ENCODE measurements at places on chromosomes 13 and 19. TPM values are rescaled to one million over a fixed set of nuclear protein-coding genes. Genes with fewer than 3 reads are reported as not detected.
A peak's percentile ranks its signal among the peaks of the same experiment; 100 is the strongest.

ZNF284 gene
- total RNA-seq: 1.9 TPM

TMC4 gene
- total RNA-seq: 4.4 TPM

ZNF91 gene
- 82.4 TPM for total RNA-seq

ALKBH7 gene
- total RNA-seq: 71.2 TPM

RGL3 gene
- total RNA-seq: 17.9 TPM

ZNF541 gene
- not detected for total RNA-seq

CGB3 gene
- not detected for total RNA-seq

FFAR3 gene
- not detected for total RNA-seq

CKM gene
- total RNA-seq: not detected

TICAM1 gene
- total RNA-seq: 5.5 TPM

GRCh38 chr13:29428310-29429181 is 166.9 kb downstream of the SLC7A1 start:
- no peaks in the 10 kb centered on the region for H3K4me1 ChIP-seq
- H3K36me3 ChIP-seq: no peaks in the 10 kb centered on the region
- no peaks in the 10 kb centered on the region for H3K27me3 ChIP-seq
- peak overlapping the region; percentile 45 for H3K4me3 ChIP-seq

- H3K27me3 ChIP-seq: no peaks in the 10 kb centered on the region
- H3K4me3 ChIP-seq: no peak overlapping the region
- H3K36me3 ChIP-seq: no peaks in the 10 kb centered on the region
- no peak for DNase-seq
- no peak overlapping the region for H3K27ac ChIP-seq
- no peaks in the 10 kb centered on the region for H3K4me1 ChIP-seq
These were observed 134.0 kb downstream of the MAB21L1 start for GRCh38 chr13:35342440-35342839.

GRCh38 chr13:107379407-107380155 is 811.6 kb upstream of the ARGLU1 start:
- no peak overlapping the region for H3K4me3 ChIP-seq
- no peak for DNase-seq
- no peaks in the 10 kb centered on the region for H3K36me3 ChIP-seq
- H3K4me1 ChIP-seq: peaks cover 13% of the 10 kb centered on the region
- H3K27me3 ChIP-seq: no peaks in the 10 kb centered on the region
- no peak overlapping the region for H3K27ac ChIP-seq

- no peaks in the 10 kb centered on the region for H3K36me3 ChIP-seq
- H3K4me3 ChIP-seq: no peak overlapping the region
- no peaks in the 10 kb centered on the region for H3K27me3 ChIP-seq
- no peak for DNase-seq
- H3K27ac ChIP-seq: no peak overlapping the region
These were observed 142.1 kb downstream of the GPC6 start for GRCh38 chr13:93368718-93369117.

DNA sequence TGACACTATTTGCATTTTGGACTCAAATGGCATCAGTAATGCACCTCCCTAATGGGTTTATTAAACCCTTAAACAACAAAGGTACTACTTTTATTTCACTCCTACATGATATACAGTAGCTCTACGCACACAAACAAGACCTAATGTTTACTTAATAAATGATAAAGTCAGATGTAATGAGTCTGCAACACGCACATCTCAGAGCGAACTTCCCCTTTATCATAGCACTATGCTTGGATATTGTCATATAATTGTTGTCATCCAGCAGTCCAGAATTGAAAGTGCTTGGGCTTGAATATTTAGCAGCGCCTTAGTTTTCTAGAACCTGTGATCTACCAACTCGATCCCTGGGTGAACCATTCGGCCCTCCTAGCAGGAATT is 772 bp downstream of the PARP4 start:
- H3K27me3 ChIP-seq: no peaks in the 10 kb centered on the region
- no peak for DNase-seq
- H3K4me3 ChIP-seq: peak overlapping the region; percentile 53
- H3K27ac ChIP-seq: peak overlapping the region; percentile 85
- no peaks in the 10 kb centered on the region for H3K4me1 ChIP-seq
- H3K36me3 ChIP-seq: no peaks in the 10 kb centered on the region

- H3K36me3 ChIP-seq: no peaks in the 10 kb centered on the region
- no peak overlapping the region for H3K4me3 ChIP-seq
- H3K4me1 ChIP-seq: peaks cover 47% of the 10 kb centered on the region
- DNase-seq: no peak
- H3K27ac ChIP-seq: no peak overlapping the region
- H3K27me3 ChIP-seq: no peaks in the 10 kb centered on the region
These were observed 18.3 kb downstream of the ARID3A start for GRCh38 chr19:944171-944567.

GRCh38 chr19:54662730-54663129 is at the start of gene LILRB4:
Gene LILRB4 (plus strand): TSS chr19:54662985. CDS start chr19:54663034, 49 bp downstream.
- no peak for DNase-seq
- H3K27ac ChIP-seq: no peak within 1 kb of the TSS
- no peaks in the 10 kb centered on the region for H3K36me3 ChIP-seq

DNA sequence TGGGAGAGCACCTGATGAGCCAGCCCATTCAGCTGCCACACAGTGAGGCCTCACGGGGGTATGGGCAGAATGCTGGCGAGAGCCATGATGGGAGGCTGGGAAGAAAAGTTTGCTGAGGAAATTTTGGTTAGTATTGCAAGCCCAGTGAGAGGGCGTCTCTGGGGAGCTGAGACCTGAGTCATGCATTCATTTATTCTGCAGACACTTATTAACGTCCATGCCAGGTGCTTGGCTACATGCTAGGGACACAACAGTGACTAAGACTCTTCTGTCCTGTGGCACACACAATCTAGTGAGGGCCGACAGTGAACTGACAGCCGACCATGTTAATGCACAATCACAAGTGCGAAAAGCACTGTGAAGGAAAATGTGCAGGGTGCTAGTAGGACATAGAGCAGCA is 27.2 kb downstream of the WDR62 start:
- no peaks in the 10 kb centered on the region for H3K4me1 ChIP-seq
- no peak overlapping the region for H3K27ac ChIP-seq
- no peak overlapping the region for H3K4me3 ChIP-seq
- no peaks in the 10 kb centered on the region for H3K27me3 ChIP-seq

DNA sequence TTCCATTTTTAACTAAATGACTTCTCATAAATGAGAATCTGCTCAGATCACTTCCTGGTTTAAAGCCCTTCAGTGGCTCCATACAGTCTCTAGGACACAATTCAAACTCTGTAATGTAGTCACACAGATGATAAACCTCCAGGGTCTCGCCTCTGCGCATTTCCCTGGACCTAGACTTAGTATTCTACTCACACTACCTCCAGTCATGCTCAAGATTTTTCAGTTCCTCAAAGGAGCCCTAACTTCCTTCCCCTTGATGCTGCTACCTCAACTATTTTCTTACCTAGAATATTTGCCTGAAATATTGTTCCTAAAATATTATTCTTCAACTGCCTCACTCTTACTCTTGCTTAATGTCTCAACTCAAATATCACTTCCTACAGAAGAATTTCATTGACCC is 86.7 kb upstream of the TPP2 start:
- H3K4me3 ChIP-seq: no peak overlapping the region
- H3K36me3 ChIP-seq: no peaks in the 10 kb centered on the region
- no peaks in the 10 kb centered on the region for H3K4me1 ChIP-seq
- no peak overlapping the region for H3K27ac ChIP-seq

- DNase-seq: no peak
- H3K36me3 ChIP-seq: no peaks in the 10 kb centered on the region
- H3K27me3 ChIP-seq: no peaks in the 10 kb centered on the region
These were observed 24.6 kb downstream of the CDADC1 start for GRCh38 chr13:49272296-49272695.

- peak overlapping the region; percentile 99 for H3K27ac ChIP-seq
- no peaks in the 10 kb centered on the region for H3K36me3 ChIP-seq
- H3K4me3 ChIP-seq: peak overlapping the region; percentile 40
These were observed 112.6 kb downstream of the KCNRG start for GRCh38 chr13:50127726-50128291.

- H3K4me1 ChIP-seq: no peaks in the 10 kb centered on the region
- no peaks in the 10 kb centered on the region for H3K36me3 ChIP-seq
- DNase-seq: no peak
These were observed 660.4 kb downstream of the SLITRK1 start for GRCh38 chr13:83221813-83222241.

DNA sequence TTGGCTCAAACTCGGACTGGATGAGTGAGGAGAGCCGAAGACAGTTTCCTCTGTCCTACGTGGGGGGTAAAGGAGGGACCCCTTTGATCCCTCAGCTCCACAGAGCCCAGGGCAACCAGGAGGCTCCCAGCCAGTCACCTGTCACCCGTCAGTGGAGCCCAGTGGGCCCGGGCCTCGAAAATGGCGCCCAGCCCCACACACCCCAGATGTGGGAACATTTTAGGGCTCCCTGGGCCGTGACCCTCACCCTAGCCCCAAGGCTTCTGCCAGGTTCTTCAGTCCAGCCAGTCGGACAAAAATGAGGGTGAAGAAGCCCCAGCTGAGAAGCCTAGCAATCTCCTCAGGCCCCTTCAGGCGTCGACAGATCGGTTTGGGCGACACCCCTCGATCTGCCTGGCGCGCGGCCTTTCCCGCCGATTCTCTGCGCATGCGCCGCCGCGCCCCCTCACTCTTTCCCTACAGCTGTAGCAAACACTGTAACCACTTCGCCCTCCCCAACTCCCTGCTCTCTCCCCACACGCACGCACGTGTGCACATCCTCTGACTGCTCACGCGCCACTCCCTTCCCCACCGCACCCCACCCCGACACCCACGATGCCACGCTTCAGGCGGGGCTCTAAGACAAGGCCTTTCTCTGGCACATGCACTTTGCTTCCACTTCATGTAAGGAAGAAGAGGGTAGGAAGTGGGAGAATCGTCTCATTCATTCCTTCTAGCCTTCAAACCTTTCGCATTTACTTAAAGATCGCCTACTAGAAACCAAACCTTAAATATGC is at the start of gene SLC6A16:
Gene SLC6A16, minus strand, starts transcription at position 391 of the 776 bp plus-strand sequence. CDS start 13,844 bp downstream, outside the sequence.
- no peaks in the 10 kb centered on the region for H3K36me3 ChIP-seq
- H3K4me3 ChIP-seq: no peak within 1 kb of the TSS
- H3K4me1 ChIP-seq: peaks cover 4% of the 10 kb centered on the region
- no peak within 1 kb of the TSS for H3K27ac ChIP-seq
- no peak for DNase-seq
- H3K27me3 ChIP-seq: no peaks in the 10 kb centered on the region

DNA sequence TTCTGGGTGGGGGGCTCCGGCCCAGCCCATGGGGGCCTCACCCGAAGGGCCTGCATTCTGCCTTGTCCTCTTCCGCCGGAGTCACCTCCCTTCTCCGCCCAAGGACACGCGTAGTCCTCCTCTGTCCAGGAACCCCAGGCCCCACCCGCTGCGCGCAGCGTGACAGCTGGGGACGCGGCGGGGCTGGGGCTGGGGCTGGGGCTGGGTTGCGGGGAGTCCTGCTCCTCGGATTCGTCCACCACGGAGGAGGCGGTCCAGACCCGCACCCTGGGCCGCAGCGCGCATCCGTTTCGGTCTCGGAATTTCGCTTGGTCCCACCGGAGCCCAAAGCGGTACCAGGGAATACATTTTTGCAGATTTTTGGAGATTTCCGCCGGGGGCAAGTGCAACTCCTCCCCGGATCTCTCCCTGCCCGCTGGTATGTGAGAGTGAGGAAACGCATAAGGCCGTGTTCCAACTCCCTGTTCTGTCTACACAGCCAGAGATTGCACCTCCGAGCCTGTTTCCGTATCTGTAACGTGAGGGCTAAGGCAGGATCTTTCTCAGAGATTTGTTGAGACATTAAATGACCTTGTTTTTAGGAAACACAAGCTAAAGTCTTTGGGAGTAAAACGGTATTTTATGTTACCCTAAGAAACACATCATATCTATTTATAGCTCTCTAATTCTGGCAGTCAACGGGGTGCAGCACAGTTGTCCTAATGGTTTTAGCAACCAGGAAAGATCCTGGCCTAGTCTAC is at the start of gene COX7A1:
Gene COX7A1, minus strand, starts transcription at position 96 of the 740 bp plus-strand sequence. Its CDS starts 40 bp downstream, at position 56.
- peaks cover 15% of the 10 kb centered on the region for H3K36me3 ChIP-seq
- H3K4me3 ChIP-seq: peak within 1 kb of the TSS; percentile 39

- H3K4me3 ChIP-seq: no peak overlapping the region
- H3K27me3 ChIP-seq: no peaks in the 10 kb centered on the region
- no peaks in the 10 kb centered on the region for H3K4me1 ChIP-seq
- H3K36me3 ChIP-seq: no peaks in the 10 kb centered on the region
These were observed 9.3 kb upstream of the FRY start for GRCh38 chr13:32022311-32022710.

- H3K4me3 ChIP-seq: no peak overlapping the region
- no peaks in the 10 kb centered on the region for H3K36me3 ChIP-seq
- no peaks in the 10 kb centered on the region for H3K4me1 ChIP-seq
- DNase-seq: no peak
- no peak overlapping the region for H3K27ac ChIP-seq
These were observed 378.5 kb downstream of the FGF9 start for GRCh38 chr13:22049384-22049783.

GRCh38 chr19:42466521-42467182 is 23.9 kb upstream of the CXCL17 start:
- no peak overlapping the region for H3K4me3 ChIP-seq
- no peaks in the 10 kb centered on the region for H3K36me3 ChIP-seq
- no peak for DNase-seq
- no peaks in the 10 kb centered on the region for H3K27me3 ChIP-seq
- H3K4me1 ChIP-seq: no peaks in the 10 kb centered on the region
- peak overlapping the region; percentile 17 for H3K27ac ChIP-seq

- H3K4me1 ChIP-seq: no peaks in the 10 kb centered on the region
- H3K27me3 ChIP-seq: no peaks in the 10 kb centered on the region
- H3K36me3 ChIP-seq: no peaks in the 10 kb centered on the region
- DNase-seq: no peak
These were observed 61.8 kb downstream of the OLFM4 start for GRCh38 chr13:53090461-53090860.

DNA sequence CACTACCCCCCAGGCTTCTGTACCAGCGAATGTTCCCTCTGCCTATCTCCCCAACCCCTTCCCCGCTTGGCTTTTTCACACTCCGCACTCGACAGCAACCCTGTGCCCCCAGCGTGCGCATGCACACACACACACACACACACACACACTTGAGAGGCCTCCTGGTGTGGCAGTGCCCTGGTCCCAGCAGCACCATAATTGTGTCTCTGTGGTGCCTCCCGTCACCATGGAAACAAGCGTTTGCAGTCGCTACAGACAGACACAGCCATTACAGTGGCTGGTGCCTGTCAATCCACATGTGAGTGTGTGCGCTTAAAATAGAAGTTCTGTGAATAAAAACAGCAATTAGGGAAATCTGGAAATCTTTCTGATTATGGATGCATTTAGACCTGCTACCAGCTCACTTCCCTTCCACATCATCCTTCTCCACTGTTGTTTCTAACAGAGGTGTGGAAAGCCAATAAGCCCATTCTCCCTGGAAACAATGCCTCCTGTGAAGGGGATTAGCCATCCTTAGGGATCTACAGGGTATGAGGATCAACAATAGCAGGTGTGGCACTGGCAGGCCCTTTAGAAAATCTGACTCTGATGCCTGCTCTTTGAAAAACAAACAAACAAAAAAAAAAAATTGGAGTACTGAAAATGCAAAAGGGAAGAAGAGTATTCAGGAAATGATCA is 146.3 kb downstream of the DCLK1 start:
- H3K4me1 ChIP-seq: no peaks in the 10 kb centered on the region
- DNase-seq: no peak
- H3K27ac ChIP-seq: no peak overlapping the region
- no peak overlapping the region for H3K4me3 ChIP-seq

- no peak overlapping the region for H3K27ac ChIP-seq
- no peak overlapping the region for H3K4me3 ChIP-seq
- no peaks in the 10 kb centered on the region for H3K4me1 ChIP-seq
- DNase-seq: no peak
- H3K27me3 ChIP-seq: no peaks in the 10 kb centered on the region
These were observed 258.6 kb downstream of the ATP8A2 start for GRCh38 chr13:25630329-25630900.

All from tibial nerve (tissue), 4 donors.